ENCODE measurements at places on chromosomes 2 and 18. TPM values are rescaled to one million over a fixed set of nuclear protein-coding genes. Genes with fewer than 3 reads are reported as not detected.

- DNase-seq = no peak
Measured at GRCh38 chr18:48789259-48789812, 161.4 kb downstream of the SMAD7 start.

The FKBP7 gene
- total RNA-seq = 4.7 TPM

The TCF4 gene
- total RNA-seq = 1.4 TPM

DNA sequence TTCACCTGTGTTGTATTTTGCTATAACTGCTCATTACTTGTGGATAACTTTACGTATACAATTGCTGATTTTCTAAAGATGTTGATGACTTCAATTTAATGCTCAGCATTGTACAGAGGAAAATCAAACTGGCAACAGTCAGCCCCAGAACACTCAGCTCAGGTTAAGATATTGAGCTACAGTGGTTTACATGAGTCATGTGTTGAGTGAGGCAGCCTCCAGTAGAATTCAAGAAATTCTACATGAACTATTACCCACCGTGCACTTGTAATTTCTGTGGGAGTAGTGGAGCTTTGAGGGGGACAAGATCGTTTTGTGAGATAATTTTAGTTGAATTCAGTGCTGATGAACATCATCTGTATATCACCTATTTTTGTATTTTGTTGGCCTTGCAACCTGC lies 292.3 kb downstream of the ALPK2 start:
- DNase-seq = no peak

The ESPNL gene
- not detected for total RNA-seq

The PIGN gene
- total RNA-seq = 21.5 TPM

- DNase-seq = no peak
Measured at GRCh38 chr2:150587547-150588505, 100.4 kb upstream of the RND3 start.

The CPS1 gene
- 2.6 TPM for total RNA-seq

- DNase-seq = no peak
Measured at GRCh38 chr2:1638281-1638860, 105.9 kb downstream of the PXDN start.

The CCDC68 gene
- not detected for total RNA-seq

DNA sequence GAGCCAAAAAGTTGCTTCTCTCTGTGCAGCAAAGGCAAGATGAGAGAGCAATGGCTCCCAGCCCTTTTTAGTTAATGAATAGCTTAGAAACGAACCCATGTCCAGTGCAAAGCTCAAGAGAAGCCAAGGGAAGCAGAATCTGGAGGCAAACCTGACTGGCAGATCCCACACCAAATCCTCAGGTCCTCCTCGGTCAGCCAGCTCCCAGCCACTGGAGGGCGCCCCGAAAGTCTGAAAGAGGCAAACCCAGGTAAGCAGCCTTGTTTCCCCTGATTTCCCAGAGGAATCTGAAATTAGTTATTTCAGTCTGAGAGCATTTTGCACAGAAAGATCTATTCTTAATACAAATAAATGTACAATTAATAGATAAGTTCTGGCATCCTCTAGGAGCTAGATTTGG lies 71.3 kb upstream of the PID1 start:
- DNase-seq = peak; percentile 1

GRCh38 chr2:11175293-11175795 lies 20.1 kb downstream of the SLC66A3 start:
- DNase-seq = no peak

- DNase-seq = no peak
Measured at GRCh38 chr18:11411048-11411447, 198.3 kb upstream of the SLC35G4 start.

The SLC40A1 gene
- 3.5 TPM for total RNA-seq

DNA sequence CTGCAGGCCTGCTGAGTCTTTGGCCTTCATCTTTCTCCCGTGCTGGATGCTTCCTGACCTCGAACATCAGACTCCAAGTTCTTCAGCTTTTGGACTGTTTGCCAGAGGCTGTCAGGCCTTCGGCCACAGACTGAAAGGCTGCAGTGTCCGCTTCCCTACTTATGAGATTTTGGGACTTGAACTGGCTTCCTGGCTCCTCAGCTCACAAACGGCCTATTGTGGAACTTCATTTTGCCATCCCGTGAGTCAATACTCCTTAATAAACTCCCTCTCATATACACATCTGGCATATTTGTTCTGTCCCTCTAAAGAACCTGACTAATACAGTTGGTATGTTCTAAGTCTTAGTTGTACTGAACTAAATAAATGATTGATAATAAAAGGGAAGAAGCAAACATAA lies 702.8 kb upstream of the LINC00305 start:
- DNase-seq = no peak

The ATG16L1 gene
- total RNA-seq = 23.4 TPM

The CD226 gene
- total RNA-seq = 57.2 TPM

DNA sequence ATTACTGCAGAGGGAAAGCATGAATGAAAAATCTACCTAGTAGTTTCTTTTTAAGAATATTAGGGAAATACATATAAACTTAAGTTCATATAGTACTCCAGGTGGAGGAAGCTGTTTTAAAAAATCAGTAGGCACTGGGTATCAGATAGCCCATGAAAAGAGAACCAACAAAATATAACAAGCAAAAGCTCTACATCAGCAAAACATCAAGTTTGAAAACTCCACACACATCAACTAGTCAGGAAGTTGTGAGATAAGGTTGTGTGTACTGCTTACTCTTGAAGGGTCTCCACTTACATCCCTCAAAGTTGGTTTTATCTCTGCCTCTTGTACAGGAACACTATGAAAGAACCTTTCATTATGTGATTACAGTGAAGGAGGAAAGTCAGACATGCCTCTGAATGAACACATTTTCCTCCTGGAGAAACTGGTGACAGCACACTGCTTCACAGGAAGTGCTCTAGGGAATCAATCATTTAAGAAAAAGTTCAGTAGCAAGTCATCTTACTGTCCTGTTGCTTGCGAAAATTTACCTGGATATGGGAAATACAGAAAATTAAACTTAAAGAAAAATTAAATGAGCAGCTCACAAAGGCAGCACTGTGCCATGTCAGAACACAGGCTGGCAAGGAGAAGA lies 57.7 kb downstream of the THADA start:
- DNase-seq = no peak

GRCh38 chr18:22831441-22831904 lies 101.7 kb upstream of the RBBP8 start:
- peak; percentile 12 for DNase-seq
